ENCODE measurements at places on chromosomes 4 and X. TPM values are rescaled to one million over a fixed set of nuclear protein-coding genes. Genes with fewer than 3 reads are reported as not detected.

GRCh38 chr4:74624351-74625151 lies 169.8 kb downstream of the BTC start:
- DNase-seq: peak; percentile 88

GRCh38 chrX:153303276-153304262 lies 18.0 kb downstream of the PNMA6F start:
- DNase-seq: no peak

- DNase-seq: no peak
These were observed 1.3 kb downstream of the IL21 start for GRCh38 chr4:122619611-122620010.

DNA sequence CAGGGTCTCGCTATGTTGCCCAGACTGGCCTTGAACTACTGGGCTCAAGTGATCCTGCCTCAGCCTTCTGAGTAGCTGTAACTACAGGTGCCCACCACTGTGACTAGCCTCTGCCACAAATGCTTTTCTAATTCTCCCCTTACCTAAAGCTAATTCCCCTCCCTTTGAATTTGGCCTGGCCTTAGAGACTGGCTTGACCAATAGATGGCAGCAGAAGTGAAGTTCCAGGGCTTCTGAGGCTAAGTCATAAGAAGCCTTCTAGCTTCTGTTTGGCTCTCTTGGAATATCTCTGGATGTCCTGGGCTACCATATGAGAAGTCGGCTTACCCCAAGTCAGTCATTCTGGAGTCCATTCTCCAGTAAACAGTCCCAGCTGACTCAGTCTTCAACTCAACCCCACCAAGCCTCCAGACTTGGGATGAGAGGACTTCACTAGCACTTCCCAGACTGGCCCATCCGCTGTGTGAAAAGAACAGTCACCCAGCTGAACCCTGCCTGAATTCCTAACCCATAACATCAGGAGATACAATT lies 61.0 kb downstream of the HPRT1 start:
- peak; percentile 82 for DNase-seq

GRCh38 chr4:153684971-153685371 lies 891 bp downstream of the TLR2 start:
- no peak for DNase-seq

- DNase-seq: no peak
These were observed 26.2 kb downstream of the ARAP2 start for GRCh38 chr4:36218121-36218520.

- peak; percentile 54 for DNase-seq
These were observed 18.2 kb upstream of the ABLIM2 start for GRCh38 chr4:8176547-8177399.

DNA sequence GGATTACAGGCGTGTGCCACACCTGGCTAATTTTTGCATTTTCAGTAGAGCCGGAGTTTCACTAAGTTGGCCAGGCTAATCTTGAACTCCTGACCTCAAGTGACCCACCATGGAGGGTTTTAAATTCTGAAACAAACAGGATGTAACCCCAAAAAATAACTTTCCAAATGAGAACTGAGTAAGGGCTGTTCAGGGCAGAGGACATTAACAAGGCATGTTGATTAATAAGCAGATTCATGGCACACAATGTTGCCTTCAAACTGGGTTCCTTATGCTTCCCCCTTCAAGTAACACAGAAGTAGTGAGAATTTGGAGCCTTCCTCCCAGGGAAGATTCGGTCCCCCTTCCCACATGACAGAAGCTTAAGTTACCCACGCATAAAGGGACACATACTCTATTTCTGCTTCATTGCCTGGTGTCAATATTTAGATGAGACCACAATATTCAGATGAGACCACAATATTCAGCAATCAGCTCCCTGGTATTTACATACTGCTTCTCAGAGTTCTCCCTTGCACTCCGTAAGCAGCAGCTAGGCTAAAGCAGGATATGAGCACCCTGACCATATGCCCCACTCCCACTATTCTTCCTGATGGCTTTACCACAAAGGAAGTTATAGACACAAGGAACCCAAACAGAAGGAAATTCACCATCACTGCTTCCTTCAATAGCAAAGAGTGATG lies 21.4 kb downstream of the GRSF1 start:
- no peak for DNase-seq

DNA sequence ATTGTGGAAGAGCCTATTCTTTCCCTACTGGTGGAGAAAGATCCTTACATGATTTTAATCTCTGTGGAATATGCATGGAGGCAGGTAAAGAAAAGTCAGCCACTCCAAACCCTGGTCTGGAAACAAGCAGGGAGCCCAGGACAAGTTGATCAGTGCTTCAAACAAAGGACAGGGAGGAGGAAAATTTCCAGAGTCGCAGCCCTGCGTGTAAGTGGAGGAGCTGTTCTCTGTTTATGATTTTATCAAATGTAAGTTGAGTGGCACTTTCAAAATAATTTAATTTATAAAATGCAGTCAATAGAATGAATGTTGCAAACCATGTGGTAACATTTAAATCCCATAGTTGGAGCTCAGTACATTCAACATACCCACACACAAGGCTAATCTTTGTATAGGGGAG lies 57.0 kb downstream of the SLC34A2 start:
- DNase-seq: no peak

DNA sequence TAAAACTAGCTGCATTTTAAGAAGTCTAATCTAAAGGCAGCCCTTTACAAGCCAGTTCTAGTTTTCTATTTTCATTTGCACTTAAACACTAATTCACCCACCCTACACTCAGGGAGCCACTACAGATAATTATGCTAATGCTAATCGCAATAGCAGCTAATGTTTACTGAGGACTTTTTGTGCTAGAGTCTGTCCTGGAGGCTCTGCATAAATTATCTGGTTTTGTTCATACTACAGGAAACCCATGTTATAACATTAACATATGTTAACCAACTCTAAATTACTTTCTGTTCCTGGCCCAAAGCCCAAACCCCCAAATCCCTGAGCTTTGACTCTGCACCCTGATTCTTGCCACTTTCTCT lies 480 bp upstream of the RADX start:
- no peak for DNase-seq

The FGD1 gene
- 0.13 TPM for total RNA-seq

The RENBP gene
- 0.08 TPM for total RNA-seq
